Left hindlimb (tissue), 1 donor: ENCODE measurements at places on chromosomes 5 and 9.
A peak's percentile ranks its signal among the peaks of the same experiment; 100 is the strongest.

DNA sequence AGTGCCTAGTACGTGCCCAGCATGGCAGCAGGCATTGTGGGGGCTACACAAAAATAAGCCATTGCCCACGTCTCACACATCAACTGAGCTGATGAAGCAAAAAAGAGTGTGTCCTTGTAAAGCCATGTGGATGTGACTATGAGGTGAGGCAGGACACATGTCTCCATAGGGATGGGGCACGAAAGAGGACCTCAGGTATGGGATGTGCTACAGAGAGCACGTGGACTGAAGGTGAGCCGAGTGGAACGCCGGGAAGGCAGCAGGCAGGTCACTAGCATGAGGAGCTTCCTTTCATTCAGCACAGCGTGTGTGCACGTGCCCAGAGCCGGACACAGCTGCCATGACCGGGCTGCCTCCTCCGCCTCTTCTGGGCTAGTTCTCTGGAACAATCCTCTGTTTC is 429.8 kb downstream of the SPOCK1 start:
- DNase-seq: no peak

DNA sequence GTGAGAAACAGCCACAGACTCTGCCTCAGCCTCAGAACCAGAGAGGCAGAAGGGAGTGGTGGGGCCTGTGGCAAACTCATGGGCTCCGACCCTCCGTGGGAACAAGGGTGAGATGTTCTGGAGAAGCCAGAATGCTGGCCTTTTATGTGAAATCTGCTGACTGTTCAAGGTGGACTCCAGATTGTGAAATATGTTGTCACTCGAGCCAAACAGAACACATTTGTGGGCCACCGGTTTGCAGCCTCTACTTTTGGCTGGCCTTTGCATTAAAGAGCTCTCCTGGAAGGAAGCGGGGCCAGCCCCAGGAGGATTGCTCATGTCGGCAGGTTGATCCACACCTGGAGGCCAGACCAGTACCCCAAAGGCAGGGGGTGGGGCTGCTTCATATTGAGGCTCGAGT is 62.4 kb downstream of the ERGIC1 start:
- no peak for DNase-seq

DNA sequence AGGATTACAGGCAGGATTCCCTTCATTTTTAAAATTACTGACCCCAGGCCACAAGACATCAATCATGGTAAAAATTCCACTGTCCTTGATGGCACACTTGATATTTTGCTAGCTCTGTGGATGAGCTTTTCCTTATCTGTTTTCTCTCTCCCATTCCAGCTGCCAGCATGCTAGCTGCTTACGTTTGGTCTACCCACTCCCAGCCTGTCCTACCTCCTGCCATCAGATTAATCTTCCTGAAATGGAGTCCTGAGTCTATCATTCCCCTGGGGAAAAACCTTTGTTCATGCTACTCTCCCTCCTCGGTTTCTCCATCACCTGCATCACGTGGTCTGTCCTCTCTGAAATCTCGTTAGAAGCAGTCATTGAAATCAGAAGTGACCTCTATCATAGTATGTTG is 108.9 kb downstream of the F2RL2 start:
- DNase-seq: no peak

DNA sequence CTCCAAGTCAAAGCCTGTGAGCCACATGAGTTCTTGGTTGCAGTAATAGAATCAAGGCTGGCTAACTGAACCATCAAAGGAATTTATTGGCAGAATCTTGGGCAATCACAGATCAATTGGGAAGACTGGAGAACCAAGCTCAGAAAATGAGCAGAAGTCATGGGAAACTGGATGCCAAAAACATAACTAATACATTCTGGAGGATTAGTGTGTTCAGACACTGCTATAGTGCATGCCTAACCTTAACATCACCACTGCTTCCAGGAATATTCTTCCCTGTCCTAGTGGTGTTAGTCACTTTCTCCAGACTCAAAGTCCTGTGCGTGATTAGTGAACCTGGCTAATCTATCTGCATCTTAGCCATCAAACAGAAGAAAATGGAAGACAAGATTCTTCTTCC is 843.7 kb downstream of the EFNA5 start:
- DNase-seq: no peak

- peak; percentile 72 for DNase-seq
Observed at GRCh38 chr5:143837306-143837848, 25.4 kb downstream of the HMHB1 start.

DNA sequence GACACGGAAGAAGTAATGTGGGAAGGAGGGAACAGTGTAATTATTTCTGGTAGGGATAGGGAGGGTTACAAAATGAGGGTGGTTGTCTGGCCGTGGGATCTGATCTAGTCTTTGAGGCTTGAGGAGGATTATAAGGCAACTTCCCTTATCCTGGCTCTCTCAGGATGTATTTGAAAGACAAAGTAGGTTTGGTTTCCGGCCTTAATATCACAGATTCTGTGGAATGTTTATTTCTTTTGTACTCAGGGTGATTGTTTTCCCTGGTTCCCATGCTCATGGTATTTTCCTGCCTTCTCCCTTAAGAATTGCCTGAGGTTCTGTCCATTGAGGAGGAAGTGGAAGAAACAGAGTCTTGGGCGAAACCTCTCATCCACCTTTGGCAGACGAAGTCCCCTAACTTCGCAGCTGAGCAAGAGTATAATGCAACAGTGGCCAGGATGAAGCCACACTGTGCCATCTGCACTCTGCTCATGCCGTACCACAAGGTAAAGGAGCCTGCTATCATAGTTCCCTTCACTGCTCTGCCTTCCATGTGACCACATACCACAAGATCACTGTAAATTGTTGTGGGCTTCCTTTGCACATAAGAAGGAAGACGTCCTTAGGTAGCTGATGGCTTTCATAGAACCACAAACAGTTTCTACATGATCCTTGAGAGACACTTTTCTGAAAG is 253.8 kb downstream of the KDM4C start:
- DNase-seq: no peak

- DNase-seq: no peak
Observed at GRCh38 chr5:145160679-145161078, 674.5 kb downstream of the PRELID2 start.

DNA sequence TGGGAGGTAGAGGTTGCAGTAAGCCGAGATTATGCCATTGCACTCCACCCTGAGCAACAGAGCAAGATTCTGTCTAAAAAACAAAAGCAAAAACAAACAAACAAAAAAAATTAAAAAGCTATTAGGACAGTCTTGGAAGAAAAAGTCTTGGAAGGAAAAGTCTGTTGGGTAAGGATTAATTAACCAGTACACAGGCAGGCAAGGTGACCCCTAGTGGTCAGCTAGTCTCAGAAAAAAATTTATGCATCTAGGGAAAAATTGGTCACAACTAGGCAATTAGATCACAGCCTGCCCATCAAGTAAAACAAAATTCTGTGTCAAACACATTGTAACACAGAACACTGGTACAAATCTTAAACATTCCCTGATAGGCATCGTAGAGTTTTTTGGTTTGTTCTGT is 6.7 kb upstream of the ANKRD18B start:
- DNase-seq: no peak
